ENCODE measurements at places on chromosomes 5 and 9.

- DNase-seq: no peak
Measured at GRCh38 chr5:138139781-138140090, 508 bp upstream of the NME5 start.

DNA sequence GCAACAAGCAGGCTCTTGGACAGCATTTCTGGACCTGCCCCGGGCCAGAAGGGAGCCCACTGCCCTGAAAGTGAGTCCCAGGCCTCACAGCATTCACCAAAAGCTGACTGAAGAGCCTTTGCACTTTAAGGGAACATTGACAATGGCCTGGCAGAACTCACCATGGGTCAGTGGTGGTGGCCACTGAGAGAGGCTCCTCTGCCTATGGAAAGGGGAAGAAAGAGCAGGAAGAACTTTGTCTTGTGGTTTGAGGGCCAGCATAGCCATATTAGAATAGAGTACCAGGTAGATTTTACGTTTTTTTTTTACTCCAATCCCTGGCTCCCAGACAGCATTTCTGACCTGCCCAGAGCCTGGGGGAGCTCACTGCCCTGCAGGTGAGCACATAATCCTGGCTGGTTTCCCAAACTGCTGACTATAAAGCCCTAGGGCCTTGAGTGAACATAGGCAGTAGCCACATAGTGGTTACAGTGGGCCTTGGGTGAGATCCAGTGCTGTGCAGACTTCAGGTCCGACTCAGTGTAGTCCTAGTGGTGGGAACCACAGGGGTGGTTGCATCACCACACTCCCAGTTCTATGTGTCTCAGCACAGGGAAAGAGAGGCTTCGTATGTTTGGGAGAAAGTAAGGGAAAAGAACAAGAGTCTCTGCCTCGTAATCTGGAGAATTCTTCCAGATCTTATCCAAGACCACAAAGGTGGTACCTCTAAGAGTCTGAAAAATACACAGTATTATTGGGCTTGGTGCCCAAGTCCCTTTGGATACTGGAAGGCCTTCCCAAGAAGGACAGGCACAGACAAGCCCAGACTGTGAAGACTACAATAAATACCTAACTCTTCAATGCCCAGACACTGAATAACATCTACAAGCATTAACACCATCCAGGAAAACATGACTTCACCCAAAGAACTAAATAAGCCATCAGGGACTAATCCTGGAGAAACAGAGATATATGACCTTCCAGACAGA is 89.5 kb downstream of the TSSK1B start:
- DNase-seq: peak; percentile 53

GRCh38 chr5:143373076-143373475 is 30.4 kb downstream of the NR3C1 start:
- no peak for DNase-seq

DNA sequence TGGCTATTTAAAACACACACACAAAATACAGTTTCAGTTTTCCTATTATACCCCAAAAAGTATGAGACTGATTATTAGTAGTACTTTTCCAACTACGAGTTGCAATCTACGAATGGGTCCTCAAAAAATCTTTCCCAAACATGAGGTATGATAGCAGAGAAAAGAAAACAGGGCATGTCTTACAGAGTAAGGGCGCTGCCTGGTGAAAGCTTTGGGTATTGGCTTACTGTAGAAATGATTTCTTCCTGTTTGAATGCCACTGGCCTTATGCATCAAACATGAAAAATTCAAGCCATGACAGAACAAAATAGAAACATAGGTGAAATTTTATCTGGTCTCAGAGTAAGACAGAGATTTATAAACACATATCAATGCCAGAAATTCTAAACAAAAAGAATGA is 448.0 kb downstream of the SPOCK1 start:
- DNase-seq: no peak

DNA sequence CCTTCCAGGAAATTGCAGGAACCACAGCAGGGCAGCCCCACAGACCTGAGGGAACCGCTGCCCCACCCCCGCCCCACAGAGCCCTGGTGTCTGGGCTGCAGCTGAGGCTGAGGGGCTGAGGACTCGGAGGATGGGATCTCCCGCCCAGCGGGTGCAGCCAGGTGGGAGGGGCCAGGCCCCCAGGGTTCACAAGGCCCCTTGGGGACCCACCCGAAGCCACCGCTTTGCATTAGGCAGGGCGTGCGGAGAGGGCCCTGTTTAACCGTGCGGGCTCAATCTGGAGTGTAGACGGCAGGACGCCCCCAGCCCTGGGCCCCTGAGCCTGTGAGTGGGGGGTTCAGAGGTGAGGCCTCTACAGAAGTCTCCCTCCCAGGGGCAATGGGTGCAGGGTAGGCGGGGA is 10.8 kb downstream of the NOTCH1 start:
- DNase-seq: no peak

- peak; percentile 86 for DNase-seq
Measured at GRCh38 chr5:173283318-173284288, 44.6 kb downstream of the STC2 start.

GRCh38 chr5:109408991-109409843 is 557 bp downstream of the PJA2 start:
- DNase-seq: peak; percentile 76

- no peak for DNase-seq
Measured at GRCh38 chr5:58244819-58245475, 214.9 kb downstream of the PLK2 start.

- no peak for DNase-seq
Measured at GRCh38 chr5:59037941-59038797, 455.3 kb downstream of the RAB3C start.

GRCh38 chr9:137811283-137811870 is 66.2 kb upstream of the CACNA1B start:
- no peak for DNase-seq

GRCh38 chr5:149127394-149127955 is 13.8 kb upstream of the ABLIM3 start:
- DNase-seq: no peak

- DNase-seq: no peak
Measured at GRCh38 chr5:22500556-22500955, 352.6 kb downstream of the CDH12 start.

DNA sequence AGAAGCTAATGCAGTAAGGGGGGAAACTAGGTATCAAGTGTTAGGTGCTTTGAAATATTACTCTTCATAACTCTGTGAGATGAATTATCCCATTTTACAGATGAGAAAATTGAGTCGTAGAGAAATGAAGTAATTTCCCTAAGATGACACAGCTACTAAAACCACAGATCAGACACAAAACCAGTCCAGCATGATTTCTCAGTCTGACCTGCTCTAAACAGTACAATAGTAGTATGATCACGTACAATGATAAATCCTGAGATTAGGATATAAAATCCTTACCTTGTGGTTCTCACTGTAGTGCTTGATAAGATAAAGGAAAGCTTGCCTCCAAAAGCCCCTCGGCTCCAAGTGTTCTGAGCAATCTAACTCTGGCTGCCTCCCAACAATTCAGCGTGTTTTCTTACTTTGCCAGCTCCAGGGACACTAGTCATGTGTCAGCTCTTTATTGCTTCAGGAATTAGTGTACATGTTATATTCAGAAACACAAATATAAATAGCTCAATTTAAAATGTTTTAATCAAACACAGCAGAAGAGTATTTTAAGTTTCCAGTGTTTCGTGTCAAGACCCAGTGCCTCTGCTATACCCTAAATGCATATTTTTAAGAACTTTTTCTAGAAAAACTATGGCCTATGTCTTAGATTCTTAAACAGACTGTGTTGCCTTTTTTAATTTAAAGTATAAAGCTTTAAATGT is 243.6 kb downstream of the DENND1A start:
- DNase-seq: no peak

DNA sequence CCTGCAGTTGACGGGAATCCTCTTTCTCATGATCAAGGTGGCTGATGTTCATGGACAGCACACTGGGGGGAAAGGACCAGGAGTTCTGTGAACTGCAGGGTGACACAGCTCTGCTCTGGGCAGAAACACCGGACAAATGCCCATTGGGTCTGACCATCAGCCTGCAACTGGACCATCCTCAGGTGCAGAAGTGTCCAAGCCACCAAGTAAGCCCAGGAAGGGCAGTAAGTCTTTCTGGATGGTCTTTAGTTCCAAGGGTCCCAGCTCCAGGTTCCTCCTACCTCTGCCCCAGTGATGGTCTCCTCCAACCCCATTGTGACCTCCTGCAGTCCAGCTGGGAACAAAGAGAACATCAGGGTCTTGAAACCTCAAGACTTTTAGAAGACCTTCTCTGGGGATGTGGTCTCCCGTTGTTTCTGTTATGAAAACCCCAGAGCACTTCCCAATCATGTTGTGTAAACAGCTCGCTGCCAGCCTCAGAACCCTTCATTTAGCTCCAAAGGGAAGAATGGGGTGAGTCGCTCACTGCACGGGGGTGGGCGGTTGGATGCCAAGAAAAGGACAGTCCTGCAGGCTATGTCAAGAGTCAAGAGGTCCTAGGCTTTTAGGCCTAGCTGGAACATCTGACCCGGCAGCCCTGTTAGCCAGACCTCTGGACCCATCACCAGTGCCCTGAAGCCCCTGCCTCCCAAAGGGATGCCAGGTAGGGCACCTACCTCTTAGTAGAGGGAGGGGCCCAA is 41.8 kb upstream of the TCF7 start:
- no peak for DNase-seq

DNA sequence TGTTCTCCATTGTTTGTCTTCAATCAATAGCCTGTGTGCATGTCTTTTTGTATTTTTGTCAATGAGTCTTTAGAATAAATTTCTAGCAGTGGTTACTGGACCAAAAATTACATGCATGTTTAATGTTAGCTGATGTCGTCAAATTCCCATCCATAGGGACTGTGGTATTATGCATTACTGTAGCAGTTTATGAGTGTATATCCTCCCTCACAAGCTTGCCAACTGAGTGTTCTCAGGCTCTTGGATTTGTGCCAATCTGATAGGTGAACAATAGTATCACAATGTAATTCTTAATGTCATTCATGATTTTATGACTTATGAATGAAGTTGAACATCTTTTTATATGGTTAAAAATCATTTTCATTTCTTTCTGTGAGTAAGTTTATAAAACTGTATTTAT is 13.0 kb downstream of the SNX24 start:
- peak; percentile 48 for DNase-seq

GRCh38 chr5:159120446-159120845 is 20.7 kb upstream of the EBF1 start:
- DNase-seq: no peak

DNA sequence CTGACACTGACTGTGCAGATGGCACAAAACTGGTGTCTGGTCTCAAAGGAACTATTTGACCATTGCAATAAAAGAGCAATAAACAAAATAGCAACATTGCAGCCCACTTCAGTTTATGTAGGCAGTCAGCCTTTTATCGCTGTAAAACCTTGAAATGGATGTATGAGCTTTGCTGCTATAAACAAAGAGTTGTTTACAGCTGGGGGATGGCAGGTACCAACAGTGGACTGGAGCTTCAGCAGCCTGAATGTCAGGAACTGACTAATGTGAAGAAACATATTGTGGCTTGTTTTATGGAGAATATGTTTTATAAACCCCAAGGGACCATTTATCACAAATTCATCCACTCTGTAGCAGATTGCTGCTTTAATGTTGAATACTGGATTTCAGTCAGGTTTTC is 78.0 kb downstream of the PTPRD start:
- no peak for DNase-seq

GRCh38 chr9:75893106-75893505 is 2.6 kb downstream of the PCSK5 start:
- DNase-seq: no peak

DNA sequence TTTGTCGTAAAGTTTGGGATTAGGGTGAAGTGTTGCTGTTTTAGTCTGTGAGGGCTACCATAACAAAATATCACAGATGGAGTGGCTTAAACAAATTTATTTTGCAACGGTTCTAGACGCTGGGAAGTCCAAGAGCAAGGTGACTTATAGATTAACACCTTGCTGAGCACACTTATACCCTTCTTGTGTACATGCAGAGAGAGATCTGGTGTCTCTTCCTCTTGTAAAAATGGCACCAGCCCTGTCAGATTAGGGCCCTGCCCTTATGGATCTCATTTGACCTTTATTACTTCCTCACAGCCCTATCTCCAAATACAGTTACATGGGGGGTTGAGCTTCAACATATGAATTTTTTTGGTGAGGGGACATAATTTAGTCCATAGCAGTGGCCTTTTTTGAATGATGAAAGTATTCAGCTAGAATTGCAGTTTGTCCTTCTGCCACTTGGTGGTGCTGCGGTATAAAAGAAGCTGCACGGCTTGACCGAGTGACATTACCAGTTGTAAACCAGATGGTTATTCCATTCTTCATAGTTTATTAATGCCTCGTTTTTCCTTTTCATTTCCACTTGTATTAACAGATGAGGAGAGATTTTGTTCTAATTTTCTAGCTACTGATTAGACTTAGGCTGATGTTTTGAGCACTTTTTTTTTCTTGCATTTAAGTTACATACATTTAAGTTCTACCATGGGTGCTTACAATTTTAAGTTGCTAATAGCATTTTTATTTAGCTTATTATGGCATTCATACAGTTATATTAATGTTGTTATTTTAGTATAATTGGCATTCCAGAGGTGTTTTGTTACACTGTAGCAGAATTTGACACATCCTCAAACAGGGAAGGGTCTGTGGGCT is 19.4 kb downstream of the DCP2 start:
- DNase-seq: peak; percentile 76

GRCh38 chr5:154690488-154690887 is 64.7 kb upstream of the LARP1 start:
- DNase-seq: no peak

DNA sequence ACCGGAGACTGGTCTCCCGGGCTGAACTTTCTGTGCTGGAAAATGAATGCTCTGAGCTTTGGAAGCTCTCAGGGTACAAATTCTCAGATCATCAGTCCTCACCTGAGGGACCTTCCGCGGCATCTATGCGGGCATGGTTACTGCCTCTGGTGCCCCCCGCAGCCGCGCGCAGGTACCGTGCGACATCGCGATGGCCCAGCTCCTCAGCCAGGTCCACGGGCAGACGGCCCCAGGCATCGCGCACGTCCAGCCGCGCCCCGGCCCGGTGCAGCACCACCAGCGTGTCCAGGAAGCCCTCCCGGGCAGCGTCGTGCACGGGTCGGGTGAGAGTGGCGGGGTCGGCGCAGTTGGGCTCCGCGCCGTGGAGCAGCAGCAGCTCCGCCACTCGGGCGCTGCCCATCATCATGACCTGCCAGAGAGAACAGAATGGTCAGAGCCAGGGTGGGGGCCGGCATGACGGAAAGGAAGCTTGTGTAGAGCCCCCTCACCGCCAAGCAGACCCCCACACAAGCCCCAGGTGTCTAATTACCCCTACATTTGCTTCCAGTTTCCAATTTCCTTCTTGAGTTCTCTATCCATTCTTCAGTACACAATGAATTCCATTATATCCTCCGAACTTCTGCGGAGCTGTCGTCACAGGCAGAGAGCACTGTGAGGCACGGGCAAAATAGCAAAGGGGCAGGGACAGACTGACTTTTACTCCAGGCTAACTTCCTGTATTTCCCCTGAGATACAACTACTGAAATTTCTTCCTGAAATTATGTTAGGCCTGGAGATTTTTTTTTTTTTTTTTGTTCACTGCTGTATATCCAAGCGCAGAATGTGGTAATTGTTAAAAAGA is 23.2 kb downstream of the CDKN2A start:
- DNase-seq: no peak

- DNase-seq: no peak
Measured at GRCh38 chr9:98529841-98530240, 178.9 kb downstream of the GABBR2 start.

All from RWPE1 (cell line).